ENCODE measurements at places on chromosomes 7 and 10. TPM values are rescaled to one million over a fixed set of nuclear protein-coding genes. Genes with fewer than 3 reads are reported as not detected.

- H3K36me3 ChIP-seq, result no peaks in the 10 kb centered on the region
Observed at GRCh38 chr10:131833013-131833412, 67.8 kb upstream of the PPP2R2D start.

DNA sequence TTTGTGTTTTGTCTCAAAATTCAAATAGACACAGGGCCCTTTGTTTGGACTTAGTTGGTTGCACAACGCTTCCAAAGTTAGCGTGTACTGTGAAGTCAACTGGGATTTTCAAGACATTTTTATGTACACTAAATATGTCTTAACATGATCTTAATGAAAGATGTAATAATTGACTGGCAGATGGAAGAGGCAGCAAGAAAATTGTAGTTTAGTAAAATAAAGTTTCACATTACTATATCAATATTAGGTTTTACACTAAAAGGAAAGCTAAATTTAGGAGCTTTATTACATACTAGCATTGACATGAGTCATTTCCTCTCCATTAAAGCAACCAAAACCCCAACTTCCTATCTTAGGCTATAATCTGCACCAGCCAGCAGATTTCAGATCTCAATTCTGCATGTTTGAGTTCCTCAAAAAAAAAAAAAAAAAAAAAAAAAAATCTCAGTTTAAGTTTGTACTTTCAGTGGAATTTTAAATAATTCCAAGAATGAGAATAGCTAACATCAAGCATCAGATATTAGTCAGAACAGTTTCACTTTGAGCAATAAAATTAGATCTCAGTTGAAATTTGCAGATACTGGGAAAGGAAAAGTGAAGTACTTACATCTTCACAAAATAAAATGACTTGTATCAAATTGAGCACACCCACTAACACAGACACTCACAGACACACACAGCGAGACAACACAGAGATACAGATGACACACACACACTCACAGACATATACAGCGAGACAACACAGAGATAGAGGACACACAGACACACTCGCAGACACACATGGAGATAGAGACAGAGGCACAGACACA, 346.6 kb upstream of the KLF6 start:
- H3K4me1 ChIP-seq, result peaks cover 25% of the 10 kb centered on the region
- DNase-seq, result no peak
- no peak overlapping the region for H3K4me3 ChIP-seq
- H3K36me3 ChIP-seq, result peaks cover 6% of the 10 kb centered on the region
- peaks cover 3% of the 10 kb centered on the region for H3K27me3 ChIP-seq
- H3K27ac ChIP-seq, result no peak overlapping the region

The FZD8 gene
- total RNA-seq, result 45.9 TPM

- no peak for DNase-seq
- H3K27me3 ChIP-seq, result peaks cover 3% of the 10 kb centered on the region
- H3K4me3 ChIP-seq, result no peak overlapping the region
- H3K4me1 ChIP-seq, result no peaks in the 10 kb centered on the region
- H3K27ac ChIP-seq, result no peak overlapping the region
Observed at GRCh38 chr10:62183857-62184795, 84.5 kb downstream of the RTKN2 start.

The CLDN12 gene
- total RNA-seq, result 29.0 TPM

- DNase-seq, result peak; percentile 1
- no peak overlapping the region for H3K4me3 ChIP-seq
- peaks cover 5% of the 10 kb centered on the region for H3K27me3 ChIP-seq
- no peak overlapping the region for H3K27ac ChIP-seq
- H3K36me3 ChIP-seq, result peaks cover 4% of the 10 kb centered on the region
Observed at GRCh38 chr10:1380088-1380671, 324.0 kb downstream of the WDR37 start.

- peak overlapping the region; percentile 88 for H3K27ac ChIP-seq
- H3K27me3 ChIP-seq, result peaks cover 5% of the 10 kb centered on the region
- H3K4me3 ChIP-seq, result peak overlapping the region; percentile 45
Observed at GRCh38 chr7:155763691-155764437, 48.4 kb downstream of the SHH start.

DNA sequence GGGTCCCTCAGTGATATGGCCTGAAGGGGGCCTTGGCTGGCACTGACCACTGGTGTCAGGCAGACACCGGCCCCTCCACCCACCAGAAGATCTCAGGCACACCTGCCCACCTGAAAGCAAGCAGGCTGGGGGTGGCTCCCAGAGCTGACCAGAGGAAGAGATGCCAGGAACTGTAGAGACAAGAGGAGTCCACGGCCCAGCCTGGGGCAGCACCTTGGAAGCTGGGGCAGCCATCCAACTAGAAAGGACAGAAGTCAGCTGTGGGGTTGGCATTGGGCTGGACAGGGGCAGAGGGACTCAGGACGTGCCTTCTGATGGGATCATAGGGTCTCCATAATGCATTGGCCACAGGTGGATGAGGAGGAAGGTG, 144.3 kb downstream of the ZNF248 start:
- DNase-seq, result no peak
- H3K27me3 ChIP-seq, result peaks cover 10% of the 10 kb centered on the region
- H3K4me3 ChIP-seq, result no peak overlapping the region
- no peaks in the 10 kb centered on the region for H3K4me1 ChIP-seq

GRCh38 chr7:94635687-94636086, 20.2 kb downstream of the SGCE start:
- H3K4me1 ChIP-seq, result no peaks in the 10 kb centered on the region
- no peaks in the 10 kb centered on the region for H3K27me3 ChIP-seq
- no peak overlapping the region for H3K27ac ChIP-seq
- no peak for DNase-seq
- no peaks in the 10 kb centered on the region for H3K36me3 ChIP-seq
- no peak overlapping the region for H3K4me3 ChIP-seq

GRCh38 chr10:2714597-2714996, 352.8 kb upstream of the PFKP start:
- no peaks in the 10 kb centered on the region for H3K4me1 ChIP-seq
- H3K27me3 ChIP-seq, result no peaks in the 10 kb centered on the region
- H3K4me3 ChIP-seq, result no peak overlapping the region
- no peak for DNase-seq
- H3K27ac ChIP-seq, result no peak overlapping the region

GRCh38 chr10:89134963-89135362, 72.2 kb downstream of the CH25H start:
- DNase-seq, result no peak
- H3K27me3 ChIP-seq, result peaks cover 3% of the 10 kb centered on the region
- H3K4me3 ChIP-seq, result no peak overlapping the region
- no peaks in the 10 kb centered on the region for H3K4me1 ChIP-seq

DNA sequence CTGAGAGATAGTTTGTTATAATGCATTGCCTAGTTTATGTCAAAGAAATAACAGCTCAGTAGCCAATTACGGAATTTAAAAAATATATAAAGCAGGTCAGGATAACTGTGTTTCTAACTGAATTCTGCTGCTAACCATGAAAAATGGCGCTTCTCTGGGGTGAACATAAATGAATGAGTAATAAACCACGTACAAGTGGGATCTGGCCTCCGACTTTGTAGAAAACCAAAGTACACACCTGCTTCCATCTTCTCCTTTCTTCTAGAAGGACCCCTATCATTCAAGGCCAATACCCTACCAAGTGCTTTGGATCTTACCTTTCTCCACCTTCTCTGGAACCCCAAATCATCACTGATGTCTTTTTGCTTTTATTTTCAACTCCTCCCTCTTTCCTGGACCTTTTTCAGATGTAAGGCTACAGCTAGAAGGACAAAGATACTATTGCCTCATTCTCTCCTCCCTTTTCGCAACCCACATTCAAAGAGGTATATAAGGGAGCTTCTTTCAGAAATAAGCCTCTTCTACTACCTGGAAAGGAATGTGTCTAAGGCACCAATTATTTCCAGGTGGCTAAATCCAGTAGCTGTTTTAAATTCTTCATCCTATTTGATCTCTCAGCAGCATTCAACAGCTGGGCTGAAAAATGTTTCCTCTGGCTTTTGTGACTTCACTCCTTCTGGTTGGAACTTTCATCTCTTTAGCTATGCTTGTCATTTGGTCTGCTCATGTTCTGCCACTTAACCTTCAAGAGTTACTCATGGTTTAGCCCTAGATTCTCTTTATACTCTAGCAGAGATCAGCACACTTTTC, 37.7 kb downstream of the NAMPT start:
- peak overlapping the region; percentile 79 for H3K4me3 ChIP-seq
- H3K4me1 ChIP-seq, result peaks cover 7% of the 10 kb centered on the region
- H3K36me3 ChIP-seq, result peaks cover 40% of the 10 kb centered on the region
- no peak overlapping the region for H3K27ac ChIP-seq
- H3K27me3 ChIP-seq, result peaks cover 2% of the 10 kb centered on the region
- DNase-seq, result no peak

The OR2A12 gene
- total RNA-seq, result not detected

The RHOBTB1 gene
- total RNA-seq, result 20.3 TPM

The SH2B2 gene
- total RNA-seq, result 2.6 TPM

The FAM25A gene
- not detected for total RNA-seq

- peaks cover 14% of the 10 kb centered on the region for H3K36me3 ChIP-seq
- H3K27ac ChIP-seq, result peak overlapping the region; percentile 48
- peaks cover 8% of the 10 kb centered on the region for H3K27me3 ChIP-seq
- DNase-seq, result no peak
- H3K4me3 ChIP-seq, result no peak overlapping the region
- H3K4me1 ChIP-seq, result peaks cover 7% of the 10 kb centered on the region
Observed at GRCh38 chr7:100215895-100216294, 3.9 kb upstream of the PVRIG start.

- DNase-seq, result no peak
- no peaks in the 10 kb centered on the region for H3K36me3 ChIP-seq
- no peak overlapping the region for H3K27ac ChIP-seq
- no peak overlapping the region for H3K4me3 ChIP-seq
- H3K4me1 ChIP-seq, result peaks cover 6% of the 10 kb centered on the region
Observed at GRCh38 chr7:11175887-11176286, 202.2 kb downstream of the PHF14 start.

The CHCHD1 gene
- total RNA-seq, result 22.5 TPM

DNA sequence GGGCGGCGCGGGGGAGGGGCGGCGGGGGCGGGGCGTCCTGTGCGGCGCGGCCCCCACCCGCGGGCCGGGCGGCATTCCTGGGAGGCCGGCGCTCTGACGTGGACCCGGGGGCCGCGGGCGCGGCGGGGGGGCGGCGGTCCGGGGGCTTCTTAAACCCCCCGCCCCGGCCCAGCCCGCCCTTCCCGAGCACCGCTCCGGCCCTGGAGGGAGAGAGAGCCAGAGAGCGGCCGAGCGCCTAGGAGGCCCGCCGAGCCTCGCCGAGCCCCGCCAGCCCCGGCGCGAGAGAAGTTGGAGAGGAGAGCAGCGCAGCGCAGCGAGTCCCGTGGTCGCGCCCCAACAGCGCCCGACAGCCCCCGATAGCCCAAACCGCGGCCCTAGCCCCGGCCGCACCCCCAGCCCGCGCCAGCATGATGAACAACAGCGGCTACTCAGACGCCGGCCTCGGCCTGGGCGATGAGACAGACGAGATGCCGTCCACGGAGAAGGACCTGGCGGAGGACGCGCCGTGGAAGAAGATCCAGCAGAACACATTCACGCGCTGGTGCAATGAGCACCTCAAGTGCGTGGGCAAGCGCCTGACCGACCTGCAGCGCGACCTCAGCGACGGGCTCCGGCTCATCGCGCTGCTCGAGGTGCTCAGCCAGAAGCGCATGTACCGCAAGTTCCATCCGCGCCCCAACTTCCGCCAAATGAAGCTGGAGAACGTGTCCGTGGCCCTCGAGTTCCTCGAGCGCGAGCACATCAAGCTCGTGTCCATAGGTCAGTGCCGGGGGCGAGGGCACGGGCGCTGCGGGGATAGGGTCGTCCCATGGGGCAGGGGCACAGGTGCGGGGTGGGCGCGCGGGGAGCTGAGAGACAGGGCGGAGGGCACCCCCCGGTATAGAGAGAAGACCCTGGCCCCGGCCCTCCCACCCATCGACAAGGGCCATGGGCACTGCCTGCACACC, at the start of gene FLNC:
FLNC (plus strand) TSS at position 176 of the 947 bp plus-strand sequence; CDS start at position 408, 232 bp downstream.
- peak within 1 kb of the TSS; percentile 65 for H3K4me3 ChIP-seq
- H3K27me3 ChIP-seq, result peaks cover 13% of the 10 kb centered on the region
- no peaks in the 10 kb centered on the region for H3K36me3 ChIP-seq
- no peak within 1 kb of the TSS for H3K27ac ChIP-seq

DNA sequence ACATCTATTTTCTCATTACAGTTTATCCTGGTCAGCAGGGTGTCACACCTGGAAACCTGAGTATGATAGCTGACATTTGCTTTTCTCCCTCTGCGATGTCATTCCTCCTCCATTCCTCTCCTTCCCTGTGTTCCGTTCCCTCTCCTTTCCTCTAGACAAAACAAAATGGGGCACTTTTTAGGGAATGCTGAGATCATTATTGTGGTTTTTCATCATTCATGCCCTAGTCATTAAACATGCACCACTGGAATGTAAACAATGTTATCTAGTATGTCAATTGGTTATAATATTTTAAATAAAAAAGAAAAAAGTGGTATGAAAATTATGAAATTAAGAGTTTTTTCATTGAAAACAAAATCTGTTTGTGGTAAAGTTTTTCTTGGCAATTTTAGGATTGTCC, 132.6 kb downstream of the MAPK8 start:
- DNase-seq, result no peak
- H3K36me3 ChIP-seq, result no peaks in the 10 kb centered on the region
- H3K27ac ChIP-seq, result no peak overlapping the region

DNA sequence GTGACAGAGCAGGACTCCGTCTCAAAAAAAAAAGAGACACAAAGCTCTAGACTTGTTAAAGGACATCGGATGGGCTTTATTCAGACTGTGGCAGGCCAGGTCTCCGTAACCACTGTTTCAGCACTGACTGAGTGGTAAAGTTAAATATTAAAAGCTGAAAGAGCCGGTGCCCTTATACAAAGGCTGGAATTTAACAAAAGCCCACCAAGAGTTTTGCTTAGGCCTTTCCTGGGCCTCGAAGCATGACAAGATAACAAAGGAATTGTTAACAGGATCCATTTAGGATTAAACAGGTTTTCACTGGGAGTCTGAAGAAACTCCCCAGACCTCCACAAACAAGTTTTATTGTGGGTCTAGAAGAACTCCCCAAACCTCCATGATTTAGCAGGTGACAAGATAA, 727.8 kb downstream of the TYW1 start:
- H3K4me1 ChIP-seq, result no peaks in the 10 kb centered on the region
- no peak for DNase-seq
- H3K27ac ChIP-seq, result no peak overlapping the region
- no peak overlapping the region for H3K4me3 ChIP-seq
- H3K36me3 ChIP-seq, result no peaks in the 10 kb centered on the region

The HHEX gene
- 182 TPM for total RNA-seq

The RAPGEF5 gene
- total RNA-seq, result 135 TPM
